Effector CD4-positive, alpha-beta T cell (primary cell): ENCODE measurements at places on chromosomes 13 and 19.

DNA sequence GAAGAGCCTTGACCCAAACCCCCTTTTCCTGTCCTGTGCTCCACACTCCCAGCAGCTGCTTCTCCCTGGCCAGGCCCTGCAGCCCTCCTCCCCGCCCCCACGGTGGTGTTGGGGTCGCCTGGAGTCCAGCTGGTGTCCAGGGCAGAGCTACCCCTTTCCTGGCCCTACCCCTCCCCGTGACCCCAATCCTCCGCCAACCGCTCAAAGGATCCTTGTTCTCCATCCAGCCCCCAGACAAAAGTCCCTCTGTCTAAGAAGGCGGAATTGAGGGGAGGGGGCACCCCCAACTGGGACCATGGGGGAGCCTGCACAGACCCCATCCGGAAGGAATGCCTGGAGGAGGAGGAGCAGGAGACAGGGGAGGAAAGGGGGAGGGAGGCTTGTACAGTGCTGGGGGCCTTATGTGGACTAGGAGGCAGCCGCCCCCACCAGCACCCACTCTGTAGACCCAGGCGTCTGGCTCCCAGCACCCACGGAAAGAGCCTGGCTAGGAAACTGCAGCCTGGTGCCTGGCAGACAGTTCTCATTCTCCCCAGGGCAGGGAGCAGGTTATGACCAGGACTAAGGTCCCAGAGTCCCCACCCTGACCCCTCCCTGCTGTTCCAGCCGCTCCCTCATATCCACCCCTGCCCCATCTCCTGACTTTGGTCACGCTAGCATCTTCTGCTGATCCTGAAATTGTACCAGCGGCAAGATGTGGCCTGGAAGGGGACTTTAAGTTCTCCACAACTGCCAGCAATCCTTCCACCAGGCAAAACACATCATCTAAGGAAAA, at the start of gene FXYD3:
Gene FXYD3, plus strand, starts transcription at position 647 of the 775 bp plus-strand sequence. CDS start 3,554 bp downstream, outside the sequence.
- DNase-seq: no peak

DNA sequence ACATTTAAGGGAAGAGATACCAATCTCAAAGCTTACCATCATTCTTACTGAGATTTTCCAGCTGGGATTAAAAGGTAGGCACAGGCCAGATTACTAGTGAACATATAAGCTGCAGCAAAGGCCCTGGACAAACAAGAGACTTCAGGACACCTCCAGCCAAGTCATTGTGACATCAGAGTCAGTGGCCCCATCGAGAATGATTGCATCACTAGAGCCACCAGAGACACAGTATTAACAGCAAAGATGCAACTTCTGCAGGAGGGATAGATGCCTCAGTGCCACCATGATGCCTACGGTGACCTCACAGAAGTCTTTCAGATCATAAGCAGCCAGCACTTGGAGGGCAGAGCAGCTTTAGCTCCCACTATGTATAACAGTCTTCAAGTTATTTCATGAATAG, 8.6 kb downstream of the RUBCNL start:
- DNase-seq: no peak

DNA sequence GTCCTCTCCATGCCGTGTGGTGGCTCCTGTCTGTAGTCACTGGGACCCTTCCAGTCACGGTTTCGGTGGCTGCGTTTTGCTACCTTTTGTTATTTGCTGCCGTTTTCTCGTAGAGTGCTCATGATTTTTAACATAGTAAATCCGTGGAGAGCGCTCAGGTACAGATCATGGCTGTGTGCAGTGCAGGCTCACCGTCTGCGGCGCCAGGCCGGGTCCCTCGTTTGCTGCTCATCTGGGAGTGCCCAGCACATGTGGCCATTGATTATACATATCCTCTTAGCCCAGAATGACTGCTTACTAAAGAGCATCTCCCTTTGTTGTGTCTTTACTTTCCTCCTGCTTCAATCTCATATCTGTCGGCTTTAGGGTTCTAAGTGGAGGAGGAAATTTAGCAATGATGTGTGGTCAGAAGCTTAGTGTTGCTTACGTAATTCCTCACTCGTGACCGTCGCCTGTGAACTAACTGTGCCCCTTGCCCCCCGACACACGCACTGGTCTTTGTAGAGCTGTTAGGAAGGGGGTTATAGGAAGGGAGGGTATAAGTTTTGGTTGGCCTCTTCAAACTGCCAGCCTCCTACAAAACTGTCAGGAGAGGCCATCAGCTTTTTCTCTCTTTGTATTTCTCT, 31.8 kb downstream of the TFDP1 start:
- DNase-seq: no peak

GRCh38 chr13:35894636-35895035, 236.5 kb downstream of the DCLK1 start:
- no peak for DNase-seq

GRCh38 chr19:13154911-13155471, 4.8 kb downstream of the IER2 start:
- DNase-seq: peak; percentile 74

DNA sequence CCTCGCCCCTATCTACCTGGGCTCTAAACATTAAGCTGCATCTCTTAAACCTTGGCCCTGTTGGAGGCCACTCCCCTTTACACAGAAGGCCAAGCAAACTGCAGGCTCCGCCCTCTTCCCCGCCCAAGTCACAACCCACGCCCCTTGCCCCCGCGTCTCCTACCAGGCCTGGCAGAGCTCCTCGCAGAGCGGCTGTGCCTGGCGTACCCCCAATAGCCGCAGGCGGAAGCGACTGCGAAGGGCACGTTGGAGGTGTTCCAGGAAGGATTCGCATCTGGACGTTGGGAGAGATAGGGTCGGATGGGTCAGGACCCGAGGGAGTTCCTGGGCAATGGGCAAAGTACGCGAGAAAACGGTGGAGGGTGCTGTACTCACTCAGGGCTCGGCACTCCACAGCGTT, 5.9 kb downstream of the RTBDN start:
- DNase-seq: no peak

DNA sequence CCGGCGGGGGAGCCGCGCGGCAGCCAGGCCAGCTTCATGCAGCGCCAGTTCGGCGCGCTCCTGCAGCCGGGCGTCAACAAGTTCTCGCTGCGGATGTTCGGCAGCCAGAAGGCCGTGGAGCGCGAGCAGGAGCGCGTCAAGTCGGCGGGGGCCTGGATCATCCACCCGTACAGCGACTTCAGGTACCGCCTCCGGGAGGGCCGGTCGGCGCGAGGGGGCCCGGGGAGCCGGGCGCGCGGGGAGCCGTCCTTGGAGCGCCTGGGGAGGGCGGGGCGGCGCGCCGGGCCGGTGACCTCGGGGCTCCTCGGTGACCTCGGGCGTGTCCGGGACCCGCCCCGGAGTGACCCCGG, 690 bp downstream of the HCN2 start:
- no peak for DNase-seq

DNA sequence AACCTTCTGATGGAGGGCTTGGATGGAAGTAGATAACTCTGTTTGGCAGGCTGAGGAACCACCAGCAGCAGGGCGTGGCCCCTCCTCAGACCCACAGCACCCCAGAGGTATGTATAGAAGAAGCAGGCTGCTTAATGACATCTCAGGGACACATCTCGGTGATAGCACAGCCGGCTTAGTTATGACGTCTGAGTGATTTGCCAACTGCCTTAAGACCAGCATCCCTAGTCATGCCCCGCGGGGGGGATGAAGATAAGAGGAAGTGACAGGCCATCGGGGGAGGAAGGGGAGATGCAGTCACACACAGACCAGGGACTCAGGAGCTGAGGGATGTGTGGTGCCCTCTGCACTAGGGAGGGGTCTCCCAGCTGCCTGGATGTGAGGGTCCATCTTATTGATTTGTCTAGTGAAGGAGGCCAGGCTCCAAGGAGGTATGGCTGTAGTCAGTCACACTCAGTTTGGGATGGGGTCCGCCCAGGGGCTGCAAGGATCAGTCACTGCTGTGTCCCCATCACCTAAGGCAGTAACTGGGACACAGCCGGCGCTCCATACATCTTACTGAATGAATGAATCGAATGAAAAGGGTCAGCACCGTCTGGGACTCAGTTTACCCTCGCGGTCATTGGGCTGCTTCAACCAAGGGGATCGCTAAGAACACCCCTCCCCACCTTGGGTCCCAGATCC, 19.2 kb upstream of the ERCC1 start:
- peak; percentile 47 for DNase-seq

DNA sequence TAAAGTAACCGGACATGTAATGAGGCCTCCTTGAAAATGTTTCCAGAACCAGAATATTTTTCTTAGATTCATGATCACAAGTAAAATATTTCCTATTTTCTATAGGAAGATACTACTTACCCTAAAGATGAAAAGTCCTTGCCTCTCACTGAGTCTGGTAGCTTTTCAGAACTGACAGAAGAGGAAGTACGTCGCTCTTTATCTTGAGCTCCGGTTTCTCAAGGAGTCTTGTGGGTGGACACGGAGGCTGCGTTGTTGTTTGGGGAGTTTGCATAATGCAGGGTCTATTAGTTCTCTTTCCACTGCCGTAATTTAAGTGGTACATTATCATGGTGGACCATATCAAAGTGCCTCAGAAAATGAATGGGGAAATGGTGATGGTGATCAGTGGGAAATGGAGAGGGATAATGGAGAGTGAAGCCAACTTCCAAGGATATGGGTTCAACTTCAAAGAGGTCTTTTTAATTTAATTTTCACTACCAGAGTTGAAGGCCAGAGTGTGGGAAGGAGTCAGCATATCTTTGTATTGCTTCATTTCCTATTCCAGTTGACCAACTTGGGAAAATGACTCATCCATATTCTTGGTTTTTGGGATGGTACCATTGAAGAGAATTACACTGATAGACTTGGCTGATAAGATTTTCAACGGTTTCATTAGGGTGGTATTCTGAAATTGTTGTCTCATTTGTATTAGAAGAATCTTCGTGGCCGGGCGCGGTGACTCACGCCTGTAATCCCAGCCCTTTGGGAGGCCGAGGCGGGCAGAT, 23.4 kb downstream of the MBD3L2B start:
- no peak for DNase-seq

DNA sequence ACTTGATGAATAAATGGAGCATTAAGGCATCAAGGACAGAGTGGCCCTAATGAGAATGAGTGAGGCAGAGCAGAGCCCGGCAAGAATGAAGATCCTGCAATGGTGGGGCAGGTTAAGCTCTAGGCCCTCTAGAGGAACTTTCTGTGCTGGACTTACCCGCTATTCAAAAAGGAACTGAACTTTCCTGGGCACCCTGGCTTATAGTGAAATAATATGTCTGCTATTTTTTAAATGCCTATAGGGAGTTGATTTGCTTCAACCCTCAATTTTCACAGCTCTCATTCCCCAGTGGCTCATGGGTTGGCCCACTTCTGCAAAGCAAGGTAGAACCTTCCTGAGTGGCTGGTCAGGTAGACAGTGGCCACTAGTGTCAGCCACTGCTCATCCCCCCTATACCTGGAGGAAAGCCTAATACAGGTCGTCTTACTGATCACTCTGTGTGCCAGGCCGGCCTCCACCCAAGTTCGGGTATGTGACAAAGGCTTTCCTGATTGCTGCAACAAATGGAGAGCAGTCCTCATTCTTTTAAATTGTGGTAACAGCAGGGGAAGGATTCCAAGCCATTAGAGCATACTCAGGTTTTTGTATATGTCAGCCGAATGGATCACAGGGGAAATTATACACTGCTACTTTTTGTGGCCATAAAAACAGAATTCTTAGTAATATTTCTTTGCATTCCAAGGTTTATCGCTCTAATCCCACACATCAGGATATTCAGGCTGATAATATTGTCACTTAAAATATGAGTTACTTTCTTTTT, 103.0 kb downstream of the KL start:
- no peak for DNase-seq
